ENCODE measurements at places on chromosomes 11 and 22.

GRCh38 chr22:28773461-28773867, 969 bp downstream of the CCDC117 start:
- no peak for DNase-seq

DNA sequence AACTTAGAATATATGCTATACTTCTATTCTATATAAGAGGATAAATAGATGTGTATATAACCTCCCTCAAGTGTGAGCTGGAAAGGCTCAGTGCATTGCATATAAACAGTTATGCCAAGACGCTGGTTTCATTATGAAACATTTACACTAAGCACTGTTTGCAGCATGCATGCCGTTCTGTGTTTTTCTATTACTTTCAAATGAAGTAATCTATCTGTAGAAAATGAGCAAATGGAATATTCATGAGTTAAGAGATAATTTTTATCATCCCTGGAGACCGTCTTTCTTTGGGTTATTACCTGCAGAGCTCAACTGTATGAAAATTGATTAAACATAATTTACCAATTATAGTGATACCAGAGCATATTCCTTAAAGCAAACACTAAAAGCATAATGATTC, 925.7 kb upstream of the CCDC90B start:
- DNase-seq = no peak

DNA sequence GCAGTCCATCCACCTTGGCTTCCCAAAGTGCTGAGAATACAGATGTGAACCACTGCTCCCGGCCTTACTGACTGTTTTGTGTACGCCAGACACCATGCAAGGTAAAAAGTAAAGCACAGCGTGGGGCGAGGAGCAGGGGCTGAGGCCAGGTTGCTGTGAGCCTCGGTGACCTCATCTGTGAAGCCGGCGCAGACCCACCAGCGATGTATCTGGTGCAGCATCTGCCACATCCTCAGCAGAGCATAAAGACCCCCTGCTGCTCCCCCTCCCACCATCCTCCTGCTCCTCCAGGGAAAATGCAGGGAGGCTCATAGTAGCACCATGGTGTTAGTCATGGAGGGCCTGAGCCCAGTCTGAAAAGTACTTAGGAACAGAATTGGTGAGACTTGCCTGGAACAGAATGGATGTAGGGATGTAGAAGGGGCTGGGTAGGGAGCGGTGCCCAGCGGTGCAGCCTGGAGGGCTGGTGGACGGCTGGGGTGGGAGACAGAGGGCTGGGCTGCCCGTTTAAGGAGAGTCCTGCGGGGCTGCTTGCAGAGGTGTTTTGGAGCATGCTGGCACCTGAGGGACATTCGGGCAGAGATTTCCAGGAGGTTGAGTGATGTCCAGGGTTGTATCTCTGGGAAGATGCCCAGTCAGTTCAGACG, 462.4 kb downstream of the BRD1 start:
- no peak for DNase-seq

DNA sequence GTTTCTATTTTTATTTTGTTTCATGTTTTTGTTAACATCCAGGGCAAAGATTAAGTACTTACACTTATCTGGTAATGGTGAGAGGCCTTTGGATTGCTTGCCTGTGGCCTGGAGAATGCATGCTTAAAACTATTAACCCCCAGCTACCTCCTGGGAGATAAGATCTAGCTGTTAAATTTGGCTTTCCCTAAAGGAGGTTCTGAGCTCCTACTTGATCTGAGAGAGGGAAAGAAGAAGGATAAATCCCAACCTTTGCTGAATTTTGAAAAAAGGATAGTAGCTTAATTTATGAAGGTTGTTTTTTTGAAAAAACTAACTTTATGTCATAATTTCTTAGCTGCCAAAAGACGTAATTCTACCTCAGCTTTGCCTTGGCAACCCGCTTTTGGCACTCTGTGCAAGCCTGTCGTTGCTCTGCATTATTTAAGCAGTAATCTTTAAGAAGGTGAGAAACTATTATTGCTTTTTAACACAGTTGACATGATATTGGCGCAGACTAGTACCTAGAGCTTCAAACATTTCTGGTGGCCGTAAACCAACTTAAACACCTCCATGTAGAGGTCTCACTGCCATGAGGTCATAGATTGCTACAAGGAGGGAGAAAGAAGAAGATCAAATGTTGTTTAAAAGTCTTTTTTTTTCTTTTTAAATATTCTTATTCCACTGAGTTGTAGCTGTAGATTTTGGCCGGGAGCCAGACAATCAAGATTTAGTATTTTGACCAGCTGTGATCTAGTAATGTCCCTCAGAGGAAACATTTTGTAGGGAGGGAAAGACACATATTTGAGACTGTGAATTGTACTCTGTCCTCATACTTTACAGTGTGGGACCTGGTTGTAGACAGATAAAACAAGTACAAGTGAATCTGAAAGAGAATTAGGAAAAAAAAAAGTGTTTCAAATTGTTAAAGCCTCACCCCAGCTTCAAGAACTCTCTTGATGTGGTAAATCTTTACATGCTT, 74.4 kb downstream of the WNT11 start:
- no peak for DNase-seq

DNA sequence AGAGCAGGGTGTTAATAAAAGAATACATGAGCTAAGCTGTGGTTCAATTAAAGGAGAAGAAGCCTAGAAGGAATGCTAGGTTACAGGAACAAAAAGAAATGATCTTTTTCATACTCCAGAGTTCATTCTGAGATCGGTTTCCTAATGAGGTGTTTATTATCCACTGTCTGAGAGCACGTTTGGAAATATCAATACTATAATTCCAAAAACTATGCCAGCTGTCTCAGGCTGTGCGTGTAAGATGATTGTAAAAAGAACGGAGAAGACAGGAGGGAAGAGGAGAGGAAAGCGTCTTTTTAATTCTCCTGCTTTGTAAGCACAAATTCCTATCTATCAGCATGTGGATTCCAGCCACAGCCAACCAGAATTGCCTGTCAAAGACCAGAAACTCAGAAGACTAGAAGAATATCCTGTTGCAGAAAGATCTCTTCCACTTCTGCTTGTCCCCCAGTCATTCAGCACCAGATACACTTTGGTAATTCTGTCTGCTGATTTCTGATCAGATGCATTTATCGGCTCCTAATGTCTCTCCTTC, 25.7 kb downstream of the APOL5 start:
- no peak for DNase-seq

GRCh38 chr11:68387840-68388239, 72.7 kb upstream of the PPP6R3 start:
- DNase-seq = no peak

GRCh38 chr11:120431633-120432032, 79.9 kb upstream of the GRIK4 start:
- DNase-seq = peak; percentile 46

- no peak for DNase-seq
Observed at GRCh38 chr11:117146521-117146920, 2.4 kb downstream of the PAFAH1B2 start.
